ENCODE measurements at places on chromosomes 11 and 22. TPM values are rescaled to one million over a fixed set of nuclear protein-coding genes. Genes with fewer than 3 reads are reported as not detected.

DNA sequence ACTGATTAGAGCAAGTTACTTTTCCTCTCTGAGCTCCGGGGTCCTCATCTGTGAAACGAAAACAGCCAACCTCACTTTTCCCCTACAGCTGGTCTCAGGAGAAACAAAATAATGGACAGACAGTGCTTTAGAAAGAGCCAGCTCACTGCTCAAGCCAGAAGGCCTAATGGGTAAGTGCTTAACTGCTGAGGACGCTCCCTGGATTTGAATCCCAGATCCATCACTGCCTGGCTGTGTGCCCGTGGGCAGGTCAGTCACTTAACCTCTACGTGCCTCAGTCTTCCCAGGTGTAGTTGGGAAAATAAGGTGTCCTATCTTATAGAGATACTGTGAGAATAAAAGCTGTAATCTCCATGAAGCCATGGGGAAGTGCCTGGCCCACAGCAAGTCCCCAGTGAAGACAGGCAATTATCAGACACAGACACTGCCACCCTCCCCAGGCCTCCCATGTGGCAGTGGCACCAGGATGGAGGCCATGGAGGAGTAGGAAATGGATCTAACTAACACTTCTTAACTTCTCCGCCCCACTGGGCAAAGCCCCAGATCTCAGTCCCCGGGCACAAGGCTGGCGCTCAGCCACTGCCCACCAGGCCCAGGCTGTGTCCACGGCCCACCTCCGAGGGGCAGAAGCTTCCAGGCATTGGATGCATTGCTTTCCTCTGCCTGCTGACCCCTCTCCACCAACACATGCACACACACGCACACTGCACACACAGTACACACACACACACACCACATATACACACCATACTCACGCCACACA lies 9.2 kb downstream of the TP53I11 start:
- DNase-seq, result no peak

DNA sequence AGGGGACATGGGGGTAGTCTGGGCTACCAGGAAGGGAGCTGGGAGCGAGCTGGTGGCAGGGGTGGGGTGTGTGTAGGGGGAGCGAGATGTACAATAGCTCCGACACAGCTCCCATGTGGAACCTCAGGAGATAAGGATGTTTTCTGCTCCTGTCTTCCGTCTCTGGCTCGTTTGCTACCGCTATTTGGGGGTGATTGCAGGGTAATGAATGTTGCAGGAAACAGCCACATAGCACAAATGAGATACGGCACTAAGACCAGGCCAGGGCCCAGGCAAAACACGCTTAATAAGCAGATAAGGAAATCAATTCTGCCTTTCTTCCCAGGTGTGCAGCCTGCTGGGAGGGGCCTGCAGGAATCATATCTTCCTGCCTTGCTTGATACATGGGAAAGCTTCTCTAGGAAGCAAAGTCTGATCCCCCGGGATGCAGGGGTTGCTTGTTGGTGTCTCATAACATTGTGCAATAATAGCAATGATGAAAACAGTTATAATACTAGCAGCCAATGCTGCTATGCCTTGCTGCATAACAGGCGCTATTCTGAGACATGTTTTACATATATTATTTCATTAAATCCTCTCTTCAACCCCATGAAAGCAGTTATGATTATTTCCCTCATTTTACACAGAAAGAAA lies 158.7 kb downstream of the ST3GAL4 start:
- DNase-seq, result peak; percentile 37

DNA sequence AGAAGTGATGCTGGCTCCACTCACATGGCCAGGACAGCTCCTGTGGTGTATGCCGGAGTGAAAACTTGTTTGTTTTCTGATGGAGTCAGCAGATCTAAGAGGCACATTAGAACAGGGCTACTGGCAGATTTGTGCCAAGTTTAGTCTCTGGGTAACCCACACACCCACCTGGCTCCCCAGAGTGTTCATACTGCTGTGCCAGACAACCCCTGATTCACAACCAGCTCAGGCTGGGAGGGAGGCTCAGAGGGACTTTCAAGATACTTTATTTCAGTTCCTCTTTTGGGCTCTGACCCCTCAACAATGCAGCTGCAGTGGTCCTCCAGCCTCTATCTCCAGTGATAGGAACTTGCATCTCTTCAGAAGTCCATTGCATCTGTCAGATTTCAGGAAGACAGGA lies 8.5 kb downstream of the NTM start:
- no peak for DNase-seq

- DNase-seq, result no peak
These were observed 26.7 kb downstream of the ALKBH3 start for GRCh38 chr11:43907028-43907975.

The OR8A1 gene
- total RNA-seq, result not detected

The KDM4D gene
- 0.71 TPM for total RNA-seq
